SK-N-MC (cell line): ENCODE measurements at places on chromosomes 5 and 9.

DNA sequence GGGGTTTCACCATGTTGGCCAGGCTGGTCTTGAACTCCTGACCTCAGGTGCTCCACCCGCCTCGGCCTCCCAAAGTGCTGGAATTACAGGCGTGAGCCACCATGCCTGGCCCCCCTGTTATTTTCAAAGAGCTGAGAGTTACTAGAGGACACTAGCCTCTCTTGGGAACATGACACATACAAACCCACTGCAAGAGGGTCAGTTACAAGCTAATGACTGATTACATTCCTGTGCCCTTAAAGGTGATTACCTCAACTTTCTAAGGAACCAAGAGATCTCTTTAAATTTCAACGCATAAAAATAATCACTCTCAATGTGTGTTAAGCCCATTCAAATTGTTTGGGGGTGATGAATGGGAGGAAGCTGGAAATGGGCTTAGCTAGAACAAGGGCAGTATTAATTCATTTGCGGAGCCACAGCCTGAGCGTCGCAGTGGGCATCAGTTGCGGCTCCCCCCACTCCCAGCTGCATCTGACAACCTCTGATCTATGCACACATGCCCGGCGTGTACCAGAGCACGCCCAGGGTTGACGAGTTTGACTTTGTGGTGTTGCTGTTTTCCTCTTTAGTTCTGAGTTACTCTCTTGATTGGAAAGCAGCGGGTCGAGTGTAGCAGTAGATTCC, 146.9 kb downstream of the GOLPH3 start:
- no peak for DNase-seq

GRCh38 chr5:169121630-169122420, 179.1 kb downstream of the SLIT3 start:
- no peak for DNase-seq

GRCh38 chr9:93652604-93653592, 76.5 kb downstream of the PHF2 start:
- DNase-seq = no peak

DNA sequence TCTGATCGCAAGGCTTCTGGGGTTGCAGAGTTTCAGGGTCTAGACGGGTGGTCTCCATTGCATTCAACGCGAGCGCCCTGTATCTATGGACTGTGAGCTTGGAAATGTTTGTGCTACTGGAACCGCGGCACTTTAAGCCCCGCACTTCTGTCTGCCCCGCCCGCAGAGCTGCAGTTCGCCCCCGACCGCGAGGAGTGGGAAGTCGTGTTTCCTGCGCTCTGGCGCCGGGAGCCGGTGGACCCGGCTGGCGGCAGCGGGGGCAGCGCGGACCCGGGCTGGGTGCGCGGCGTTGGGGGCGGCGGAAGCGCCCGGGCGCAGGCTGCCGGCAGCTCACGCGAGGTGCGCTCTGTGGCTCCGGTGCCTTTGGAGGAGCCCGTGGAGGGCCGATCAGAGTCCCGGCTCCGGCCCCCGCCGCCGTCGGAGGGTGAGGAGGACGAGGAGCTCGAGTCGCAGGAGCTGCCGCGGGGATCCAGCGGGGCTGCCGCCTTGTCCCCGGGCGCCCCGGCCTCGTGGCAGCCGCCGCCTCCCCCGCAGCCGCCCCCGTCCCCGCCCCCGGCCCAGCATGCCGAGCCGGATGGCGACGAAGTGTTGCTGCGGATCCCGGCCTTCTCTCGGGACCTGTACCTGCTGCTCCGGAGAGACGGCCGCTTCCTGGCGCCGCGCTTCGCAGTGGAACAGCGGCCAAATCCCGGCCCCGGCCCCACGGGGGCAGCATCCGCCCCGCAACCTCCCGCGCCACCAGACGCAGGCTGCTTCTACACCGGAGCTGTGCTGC, 1.0 kb downstream of the ADAMTS19 start:
- DNase-seq = no peak

DNA sequence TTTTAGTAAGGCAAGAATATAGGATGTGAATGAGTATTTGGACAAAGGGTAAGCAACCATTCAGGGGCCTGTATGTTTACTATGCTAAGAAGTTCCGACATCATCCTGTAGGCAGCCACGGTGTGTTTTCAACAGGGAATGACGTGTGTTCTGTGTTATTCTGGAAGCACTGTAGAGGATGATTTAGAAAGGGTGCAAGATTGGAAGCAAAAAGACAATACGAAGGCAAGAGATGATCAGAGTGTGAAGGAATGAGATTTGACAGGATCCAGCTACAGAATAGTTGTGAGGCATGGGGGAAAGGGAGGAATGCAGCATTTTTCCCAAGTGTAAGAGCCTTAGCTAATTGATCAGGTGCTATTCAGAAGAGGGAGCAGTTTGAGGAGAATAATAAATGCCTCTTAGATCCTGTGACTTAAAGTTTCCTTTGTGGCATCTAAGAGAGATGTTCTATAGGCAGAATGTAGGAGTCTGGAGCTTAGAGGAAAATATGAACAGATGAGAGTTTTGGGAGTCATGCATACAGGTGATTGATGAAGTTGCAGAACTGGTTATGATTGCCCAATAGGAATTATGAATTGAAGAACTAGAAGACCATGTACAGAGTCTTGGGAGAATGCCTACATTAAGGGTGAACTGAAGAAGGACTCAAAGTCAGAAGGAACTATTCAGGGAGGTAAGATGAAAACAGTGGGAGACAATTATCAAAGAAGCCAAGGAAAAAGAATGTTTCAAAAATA, 2.5 kb downstream of the SMC5 start:
- no peak for DNase-seq

GRCh38 chr5:88827997-88828396, 55.0 kb downstream of the MEF2C start:
- DNase-seq = no peak

GRCh38 chr9:133647148-133647547, 11.0 kb downstream of the DBH start:
- no peak for DNase-seq

GRCh38 chr9:18857769-18858168, 175.2 kb downstream of the SAXO1 start:
- no peak for DNase-seq

DNA sequence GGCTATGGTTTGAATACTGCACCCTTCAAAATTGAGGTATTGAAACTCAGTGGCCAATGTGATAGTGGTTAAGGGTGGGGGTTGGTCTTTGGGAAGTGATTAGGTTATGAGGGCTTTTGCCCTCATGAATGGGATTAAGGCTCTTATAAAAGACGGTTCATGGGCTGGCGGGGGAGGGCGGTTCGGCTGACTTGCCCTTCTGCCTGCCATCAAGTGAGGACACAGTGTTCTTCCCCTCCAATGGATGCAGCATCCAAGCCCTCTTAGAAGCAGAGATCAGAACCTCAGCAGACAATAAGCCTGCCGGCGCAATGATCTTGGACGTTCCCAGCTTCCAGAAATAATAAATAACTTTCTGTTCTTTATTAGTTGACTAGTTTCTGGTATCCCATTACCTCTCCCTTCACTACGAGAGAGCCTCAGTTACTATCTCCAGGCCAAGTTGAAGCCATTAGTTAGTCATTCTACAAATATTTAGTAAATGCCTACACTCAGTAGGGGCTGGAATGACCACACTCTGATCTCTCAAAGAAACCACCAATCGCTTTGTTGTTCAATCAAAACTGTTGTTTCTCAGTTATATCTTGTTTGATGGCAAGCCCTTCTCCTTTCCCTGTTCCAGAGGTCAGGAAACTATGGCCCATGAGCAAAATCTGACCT, 219.3 kb downstream of the TSSK1B start:
- no peak for DNase-seq
